Activated CD8-positive, alpha-beta T cell treated with anti-CD3 and anti-CD28 coated beads for 36 hours (primary cell): ENCODE measurements at places on chromosomes 16 and 17. TPM values are rescaled to one million over a fixed set of nuclear protein-coding genes. Genes with fewer than 3 reads are reported as not detected.

GRCh38 chr17:80724775-80725266, 180.2 kb downstream of the RPTOR start:
- no peak overlapping the region for H3K4me3 ChIP-seq
- no peaks in the 10 kb centered on the region for H3K27me3 ChIP-seq
- no peak for DNase-seq

DNA sequence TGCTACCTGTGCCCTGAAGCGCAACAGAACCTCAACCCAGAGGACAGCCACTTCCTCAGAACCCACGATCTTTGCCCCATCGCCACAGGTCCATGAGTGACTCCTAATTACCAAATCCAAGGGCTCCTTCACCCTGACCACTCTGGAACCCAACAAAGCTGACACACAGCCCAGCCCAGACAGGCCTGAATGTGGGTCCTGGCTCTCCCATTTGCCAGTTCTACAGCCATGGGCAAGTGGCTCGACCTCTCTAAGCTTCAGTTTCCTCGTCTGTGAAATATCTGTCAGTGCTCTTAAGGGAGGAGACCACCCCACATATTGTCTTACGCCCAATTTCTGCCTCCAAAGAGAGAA, 18.0 kb upstream of the ENDOV start:
- H3K27ac ChIP-seq: peak overlapping the region; percentile 8
- no peak for DNase-seq

DNA sequence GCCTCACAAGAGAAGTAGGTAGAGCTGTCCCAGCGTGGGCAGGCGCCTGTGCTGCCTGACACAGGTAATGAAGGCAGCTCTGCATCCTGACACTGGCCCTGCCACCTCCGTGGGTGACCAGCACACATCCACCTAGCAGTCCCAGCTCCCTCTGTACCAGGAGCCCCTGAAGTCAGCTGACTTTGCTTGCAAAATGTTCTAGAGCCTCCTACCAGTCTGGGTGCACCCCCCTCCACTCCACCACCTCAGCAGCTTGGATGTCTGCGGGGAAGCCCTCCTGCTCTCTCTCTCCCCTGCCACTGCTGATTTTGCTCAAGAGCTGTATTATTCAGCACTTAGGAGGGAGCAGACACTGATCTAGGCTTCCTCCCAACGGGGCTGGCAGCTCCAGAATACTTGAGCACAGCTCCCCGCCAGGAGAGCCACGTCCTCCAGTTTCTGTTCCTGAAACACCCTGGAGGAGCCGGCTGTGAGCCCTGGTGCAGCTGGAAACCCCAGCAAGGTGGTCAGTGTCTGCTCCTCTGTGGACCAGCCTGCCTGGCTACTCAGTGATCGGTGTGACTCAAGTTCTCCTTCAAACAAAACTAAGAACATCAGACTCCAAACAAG, 1.0 kb downstream of the RNF166 start:
- H3K27ac ChIP-seq: peak overlapping the region; percentile 92
- peaks cover 22% of the 10 kb centered on the region for H3K36me3 ChIP-seq
- peak; percentile 57 for DNase-seq
- peaks cover 41% of the 10 kb centered on the region for H3K4me1 ChIP-seq

- H3K27me3 ChIP-seq: no peaks in the 10 kb centered on the region
- no peaks in the 10 kb centered on the region for H3K36me3 ChIP-seq
- no peak overlapping the region for H3K4me3 ChIP-seq
- DNase-seq: no peak
Measured at GRCh38 chr16:19185510-19185851, 17.4 kb downstream of the SYT17 start.

DNA sequence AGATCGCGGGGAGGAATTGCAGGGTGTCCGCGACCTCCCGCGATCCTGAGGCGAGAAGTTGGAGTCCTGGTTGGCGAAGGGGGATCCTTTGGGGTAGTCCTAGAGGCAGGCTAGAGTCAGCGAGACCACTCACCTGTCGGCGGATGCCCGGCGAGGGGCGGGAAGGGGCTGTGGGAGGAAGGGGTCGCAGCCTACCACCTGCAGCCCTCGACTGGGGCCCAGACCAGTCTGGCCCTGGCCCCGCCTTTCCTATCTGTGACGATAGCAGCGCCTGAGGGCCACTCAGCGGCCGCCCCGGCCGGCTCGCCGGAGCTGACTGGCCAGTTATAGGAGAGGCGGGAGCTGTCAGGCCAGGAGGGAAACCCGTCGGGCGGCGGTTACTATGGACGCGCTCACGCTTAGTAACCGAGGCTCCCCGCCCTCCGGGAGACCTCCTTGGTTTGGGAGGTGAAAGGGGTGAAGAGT, at the start of gene TEKT3:
TSS of gene TEKT3 (minus strand) at position 213 of the 465 bp plus-strand sequence. CDS start 10,012 bp downstream, outside the sequence.
- no peaks in the 10 kb centered on the region for H3K36me3 ChIP-seq
- H3K27ac ChIP-seq: no peak within 1 kb of the TSS
- H3K4me3 ChIP-seq: peak within 1 kb of the TSS; percentile 2
- H3K4me1 ChIP-seq: peaks cover 5% of the 10 kb centered on the region
- peaks cover 53% of the 10 kb centered on the region for H3K27me3 ChIP-seq
- DNase-seq: peak; percentile 23

Gene ALDOC
- total RNA-seq: 142 TPM

Gene SYCE1L
- 3.0 TPM for total RNA-seq

GRCh38 chr17:80786887-80787286, 204.8 kb upstream of the CHMP6 start:
- peak overlapping the region; percentile 24 for H3K27ac ChIP-seq
- no peak overlapping the region for H3K4me3 ChIP-seq
- DNase-seq: no peak

DNA sequence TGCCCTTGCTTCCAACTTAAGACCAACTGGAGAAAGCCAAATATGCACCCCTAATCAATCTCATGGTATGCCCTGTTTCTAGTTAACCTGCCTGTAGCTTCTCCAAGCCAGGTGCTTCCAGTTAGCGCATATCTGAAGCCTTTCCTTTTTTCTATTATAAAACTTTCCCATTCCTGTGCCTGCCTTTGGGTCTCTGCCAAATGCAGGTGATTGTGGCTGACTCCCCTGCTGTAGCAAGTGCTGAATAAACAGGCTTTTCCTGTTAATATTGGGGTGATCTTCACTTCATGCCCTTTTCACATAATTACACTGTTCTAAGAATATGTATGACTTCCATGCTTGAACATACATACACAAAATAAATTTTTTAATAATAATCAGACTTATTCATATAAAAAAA, 207.4 kb downstream of the TANC2 start:
- no peaks in the 10 kb centered on the region for H3K27me3 ChIP-seq
- H3K27ac ChIP-seq: no peak overlapping the region
- no peak for DNase-seq
- no peaks in the 10 kb centered on the region for H3K36me3 ChIP-seq
- H3K4me1 ChIP-seq: no peaks in the 10 kb centered on the region

DNA sequence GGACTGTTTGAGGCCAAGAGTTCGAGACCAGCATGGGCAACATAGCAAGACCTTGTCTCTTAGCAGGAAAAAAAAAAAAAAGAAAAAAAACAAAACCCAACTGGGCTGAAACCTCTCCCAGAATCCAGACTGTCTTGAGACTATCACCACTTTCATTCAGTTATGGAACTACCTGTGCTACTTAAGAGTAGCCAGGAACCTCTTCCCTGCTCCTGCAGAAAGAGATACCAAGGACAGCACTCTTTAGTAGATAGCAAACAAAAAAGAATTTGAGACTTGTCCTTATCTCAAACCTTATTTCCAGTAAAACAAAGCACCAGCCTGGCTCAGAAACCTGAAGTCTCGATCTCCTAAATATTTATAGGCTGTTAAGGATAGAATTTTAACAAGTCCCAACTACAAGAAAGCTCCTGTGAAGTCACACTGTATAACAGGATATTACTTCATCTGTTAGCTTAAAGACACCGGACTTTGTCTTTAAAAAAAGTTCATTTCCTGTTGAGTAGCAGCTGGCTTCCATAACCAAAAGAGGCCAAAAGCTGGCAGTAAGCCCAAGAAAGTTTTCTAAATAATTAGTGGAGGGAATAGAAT, 5.1 kb downstream of the CDR2 start:
- peaks cover 76% of the 10 kb centered on the region for H3K4me1 ChIP-seq
- H3K36me3 ChIP-seq: peaks cover 66% of the 10 kb centered on the region
- H3K4me3 ChIP-seq: peak overlapping the region; percentile 35
- no peaks in the 10 kb centered on the region for H3K27me3 ChIP-seq
- no peak for DNase-seq

- no peak overlapping the region for H3K27ac ChIP-seq
- peaks cover 23% of the 10 kb centered on the region for H3K4me1 ChIP-seq
- H3K27me3 ChIP-seq: peaks cover 19% of the 10 kb centered on the region
- peaks cover 23% of the 10 kb centered on the region for H3K36me3 ChIP-seq
Measured at GRCh38 chr16:2969545-2970521, 685 bp downstream of the PAQR4 start.

GRCh38 chr16:75679366-75679765, 2.6 kb upstream of the CPHXL2 start:
- H3K27ac ChIP-seq: no peak overlapping the region
- no peak for DNase-seq
- H3K4me1 ChIP-seq: no peaks in the 10 kb centered on the region
- no peak overlapping the region for H3K4me3 ChIP-seq

Gene UBTF
- total RNA-seq: 135 TPM

DNA sequence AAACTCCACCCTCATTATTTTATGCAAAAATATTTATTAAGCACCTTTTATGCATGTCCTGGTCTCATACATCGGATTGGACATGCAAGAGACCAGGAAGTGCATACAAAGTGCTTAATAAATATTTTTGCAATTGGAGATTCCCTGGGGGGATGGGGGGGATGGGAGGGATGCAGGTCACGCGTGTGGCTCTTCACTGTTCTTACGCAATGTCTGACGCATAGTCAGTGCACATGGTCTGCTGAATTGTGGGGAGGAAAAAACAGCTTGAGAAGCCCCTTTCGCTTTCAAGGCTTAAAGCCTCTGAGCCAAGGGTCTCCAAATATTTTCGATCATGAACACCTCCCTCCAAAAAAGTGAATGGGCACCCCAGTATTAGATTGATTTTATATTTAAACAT, 96.7 kb upstream of the XYLT1 start:
- no peak overlapping the region for H3K4me3 ChIP-seq
- no peak overlapping the region for H3K27ac ChIP-seq
- peaks cover 5% of the 10 kb centered on the region for H3K27me3 ChIP-seq
- H3K36me3 ChIP-seq: no peaks in the 10 kb centered on the region
- no peak for DNase-seq
